ENCODE measurements at places on chromosomes 3 and 15. TPM values are rescaled to one million over a fixed set of nuclear protein-coding genes. Genes with fewer than 3 reads are reported as not detected.

The CCR1 gene
- total RNA-seq: 88.6 TPM

DNA sequence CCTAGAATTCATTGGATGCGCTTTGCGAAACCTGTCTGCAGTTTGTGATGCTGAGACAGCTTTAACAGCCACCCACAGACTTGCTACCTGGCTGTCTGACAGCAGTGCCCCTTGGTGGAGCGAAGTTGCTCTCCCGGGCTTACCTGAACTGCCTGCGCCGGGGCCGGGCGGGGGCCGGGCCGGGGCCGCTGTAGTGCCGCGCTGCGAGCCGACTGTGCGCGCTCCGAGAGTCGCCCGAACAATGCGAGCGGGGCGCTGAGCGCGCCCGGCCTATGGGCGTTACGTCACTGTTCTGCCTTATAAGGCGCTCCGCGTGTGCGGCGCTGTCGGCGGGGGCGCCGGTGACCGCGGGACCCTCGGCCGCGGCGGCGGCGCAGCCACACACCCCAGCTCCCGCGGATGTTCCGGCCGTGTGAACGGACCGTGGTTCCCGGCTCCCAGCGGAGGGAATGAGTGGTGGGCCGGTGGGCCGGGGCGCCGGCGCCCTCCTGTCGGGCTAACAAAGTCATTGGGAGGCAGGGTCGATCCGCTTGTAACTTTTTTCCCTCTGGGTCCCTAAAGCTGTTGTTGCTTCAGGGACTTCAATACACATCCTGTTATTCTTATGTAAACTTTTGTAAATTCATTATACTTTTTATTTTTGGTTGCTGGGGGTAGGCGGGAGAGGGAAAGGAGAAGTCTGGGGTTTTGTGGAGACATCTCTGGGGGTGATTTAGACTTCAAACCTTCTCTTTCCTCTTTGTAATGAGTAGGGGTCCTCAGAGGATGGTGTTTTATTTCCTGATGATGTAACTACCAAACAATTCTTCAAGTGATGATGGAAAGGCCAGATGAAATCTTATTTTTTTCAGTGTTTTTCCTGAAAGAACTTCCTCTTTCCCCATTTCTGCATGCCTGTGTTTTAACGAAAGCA lies 58.5 kb downstream of the CMSS1 start:
- DNase-seq: peak; percentile 39

DNA sequence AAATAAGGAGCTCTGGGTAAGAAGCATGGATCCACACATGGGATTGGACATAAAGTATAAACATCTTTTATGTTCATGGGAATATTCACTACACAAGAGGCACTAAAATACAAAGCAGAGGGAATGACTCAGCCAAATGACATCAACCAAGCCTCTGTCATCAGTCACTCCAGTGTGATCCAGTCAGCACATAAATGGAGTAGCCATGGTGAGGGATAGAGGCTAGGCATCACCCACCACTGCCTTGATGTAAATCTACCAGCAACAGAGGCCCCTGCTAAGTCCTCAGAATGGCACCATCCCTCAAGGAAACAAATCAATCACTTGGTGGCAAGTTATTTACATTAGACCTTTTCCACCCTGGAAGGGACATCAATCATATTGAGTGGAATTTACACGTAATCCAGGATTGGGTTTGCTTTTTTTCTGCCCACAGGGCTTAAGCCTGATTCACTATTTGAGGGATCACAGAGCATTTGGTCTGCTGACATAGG lies 27.2 kb downstream of the VEPH1 start:
- DNase-seq: no peak

The IL17RD gene
- 6.4 TPM for total RNA-seq

GRCh38 chr15:52408823-52409222 lies 113.2 kb upstream of the MYO5C start:
- no peak for DNase-seq

GRCh38 chr3:64501298-64501906 lies 186.4 kb downstream of the ADAMTS9 start:
- no peak for DNase-seq

DNA sequence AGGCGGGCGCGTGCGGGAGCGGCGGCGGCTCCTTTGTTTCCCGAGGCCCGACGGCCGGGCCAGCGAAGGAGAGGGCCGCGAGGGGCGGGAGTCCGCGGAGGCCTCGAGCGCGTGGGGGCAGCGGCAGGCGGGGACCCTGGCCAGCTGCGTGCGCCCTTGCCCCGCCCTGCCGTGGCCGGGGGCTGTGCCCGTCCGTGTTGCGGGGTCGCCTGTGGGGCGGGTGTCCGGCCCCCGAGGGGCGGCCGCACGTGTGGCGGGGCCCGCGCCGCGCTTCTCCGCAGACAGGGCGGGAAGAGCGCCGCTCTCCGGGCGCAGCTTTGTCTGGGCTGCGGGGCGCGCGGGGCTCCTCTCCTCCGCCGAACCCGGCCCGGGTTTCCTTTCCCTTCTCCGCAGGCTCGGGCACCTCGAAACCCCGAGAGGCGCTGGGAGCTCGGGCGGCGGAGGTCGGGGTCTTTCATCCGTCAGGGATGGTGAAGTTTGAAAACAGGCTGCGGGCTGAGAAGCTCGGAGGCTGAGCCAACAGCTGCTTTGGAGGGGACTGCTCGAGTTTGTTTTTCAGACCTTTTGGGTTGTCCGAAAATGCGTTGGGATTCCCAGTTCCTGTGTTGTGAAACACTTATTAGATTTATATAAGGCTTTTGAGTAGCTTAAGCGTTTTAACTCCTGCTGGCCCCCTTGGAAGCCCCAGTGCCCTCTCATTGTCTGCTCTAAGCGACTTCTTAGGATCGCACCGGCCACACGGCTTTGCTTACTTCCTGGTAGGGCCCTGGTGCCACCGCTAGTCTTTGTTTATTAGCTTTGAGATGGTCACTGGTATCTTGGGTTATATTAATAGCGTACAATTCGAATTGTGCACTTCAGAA lies 817 bp downstream of the USP3 start:
- no peak for DNase-seq

- DNase-seq: peak; percentile 19
Measured at GRCh38 chr15:76200083-76200465, 111.2 kb downstream of the ETFA start.

GRCh38 chr3:53170325-53171063 lies 9.5 kb downstream of the PRKCD start:
- no peak for DNase-seq

- no peak for DNase-seq
Measured at GRCh38 chr15:26102365-26102764, 239.2 kb upstream of the ATP10A start.

The GHSR gene
- total RNA-seq: not detected

The GPR15 gene
- total RNA-seq: not detected

DNA sequence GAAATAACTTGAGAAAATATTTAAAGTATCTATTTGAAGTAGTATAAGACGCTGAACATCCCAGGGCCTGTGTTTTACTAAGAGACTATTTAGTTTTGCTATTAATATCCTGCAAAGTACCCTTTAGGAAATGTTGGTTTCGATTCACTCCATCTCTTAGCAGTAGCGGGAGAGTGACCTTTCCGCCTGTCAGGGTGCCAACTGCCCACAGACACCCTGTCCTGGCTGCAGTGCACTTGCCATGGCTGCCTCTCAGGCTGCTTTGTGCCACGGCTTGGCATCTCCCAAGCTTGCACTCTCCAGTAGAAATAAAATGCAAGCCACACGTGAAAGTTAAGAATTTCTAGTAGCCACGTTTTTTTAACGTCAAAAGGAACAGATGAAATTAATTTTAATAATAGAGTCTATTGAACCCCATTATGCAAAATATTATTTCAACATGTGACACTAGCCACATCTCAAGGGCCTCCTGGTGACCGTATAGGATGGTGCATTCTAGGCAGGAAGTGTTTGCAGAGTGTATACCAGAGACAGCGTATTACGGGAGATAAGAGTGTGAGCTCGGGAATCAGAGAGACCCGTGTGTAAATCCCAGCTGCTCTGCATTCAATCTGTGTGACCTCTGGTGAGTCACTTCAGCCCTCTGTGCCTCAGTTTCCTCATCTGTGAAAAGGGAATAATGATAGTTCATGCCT lies 19.8 kb downstream of the ADAMTS9 start:
- DNase-seq: no peak
